ENCODE measurements at places on chromosomes 11 and 22.

DNA sequence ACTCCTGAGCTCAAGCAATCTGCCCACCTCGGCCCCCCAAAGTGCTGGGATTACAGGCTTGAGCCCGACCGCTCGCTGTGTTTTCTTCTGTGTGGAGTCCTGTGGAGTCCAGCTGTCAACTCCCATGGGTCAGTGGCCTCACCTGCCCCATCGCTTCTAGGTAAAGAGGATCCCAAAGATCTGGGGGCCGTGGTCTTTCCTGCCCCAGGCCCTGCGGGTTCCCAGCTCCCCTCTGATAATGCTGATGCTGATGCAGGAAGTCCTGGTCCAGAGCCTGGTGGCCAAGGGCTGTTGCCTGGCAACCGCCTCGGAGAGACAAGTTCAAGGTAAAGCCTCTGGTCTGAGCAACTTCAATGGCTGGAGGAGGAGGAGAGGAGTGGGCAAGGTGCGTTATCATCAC lies 9.6 kb downstream of the SSTR3 start:
- DNase-seq, result no peak

DNA sequence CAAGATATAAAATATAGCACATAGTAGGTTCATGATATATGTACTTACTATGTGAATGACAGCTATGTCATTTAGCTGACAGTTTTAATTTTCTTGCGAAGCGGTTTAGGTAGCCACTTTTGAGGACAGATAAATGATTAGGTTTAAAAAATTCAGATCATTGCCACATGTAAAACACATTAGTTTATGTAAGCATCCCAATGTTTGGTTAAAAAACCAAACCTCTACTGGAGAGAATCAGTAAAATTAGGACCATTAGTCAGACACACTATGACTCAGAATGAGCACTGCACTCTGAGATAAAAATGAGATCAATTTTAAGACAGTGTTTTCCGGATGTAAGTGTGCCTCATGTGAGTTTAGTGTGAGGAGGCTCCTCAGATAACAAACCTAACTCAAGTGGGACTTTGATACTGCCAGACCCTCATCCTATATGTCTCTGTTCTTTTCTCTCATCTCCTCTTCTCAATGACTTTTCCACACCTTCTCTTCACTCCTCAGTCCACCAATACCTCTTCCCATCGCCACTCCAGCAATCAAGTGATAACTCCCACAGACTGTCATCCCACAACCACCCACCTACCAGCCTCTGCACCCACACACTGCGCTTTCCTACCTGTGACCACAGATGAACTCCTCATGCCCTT lies 6.8 kb upstream of the OR2AT4 start:
- no peak for DNase-seq

DNA sequence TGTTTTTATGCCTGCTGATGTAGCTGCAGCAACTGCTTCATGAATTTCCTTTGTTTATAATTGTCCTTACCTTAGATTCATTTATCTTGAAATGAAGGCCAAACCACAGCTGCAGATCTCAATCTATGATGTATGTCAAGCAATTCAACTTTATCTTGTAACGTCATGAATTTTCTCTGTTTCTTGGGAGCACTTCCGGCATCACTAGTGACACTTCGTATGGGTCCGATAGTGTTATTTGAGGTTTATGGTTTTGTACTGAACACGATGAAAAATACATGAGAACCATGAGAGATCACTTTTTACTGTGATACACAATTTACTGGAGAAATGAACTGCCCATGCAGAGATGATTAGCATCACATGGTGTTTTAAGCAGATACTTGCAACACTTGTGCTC lies 98.5 kb downstream of the CSTPP1 start:
- DNase-seq, result no peak

- no peak for DNase-seq
Measured at GRCh38 chr11:120950880-120951279, 73.0 kb upstream of the TBCEL start.

DNA sequence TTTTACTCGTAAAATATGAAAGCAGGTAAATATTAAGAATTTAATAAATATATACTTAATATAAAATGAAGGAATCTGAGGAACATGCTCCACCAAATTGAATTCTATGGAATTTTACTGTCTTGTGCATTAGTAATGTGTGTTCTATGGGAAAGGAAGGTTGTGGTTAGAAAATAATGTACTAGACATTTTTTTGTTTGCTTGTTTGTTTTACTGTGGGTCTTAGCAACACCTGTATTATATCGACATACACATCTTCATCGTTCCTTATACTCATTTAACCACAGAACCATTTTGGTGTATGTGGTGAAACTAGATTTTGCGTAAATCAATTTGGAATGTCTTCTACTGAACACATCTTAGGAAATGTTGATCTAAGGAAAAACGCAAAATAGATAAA lies 114.1 kb upstream of the MTMR2 start:
- no peak for DNase-seq

- DNase-seq, result no peak
Measured at GRCh38 chr11:23644443-23644842, 784.2 kb upstream of the CCDC179 start.

DNA sequence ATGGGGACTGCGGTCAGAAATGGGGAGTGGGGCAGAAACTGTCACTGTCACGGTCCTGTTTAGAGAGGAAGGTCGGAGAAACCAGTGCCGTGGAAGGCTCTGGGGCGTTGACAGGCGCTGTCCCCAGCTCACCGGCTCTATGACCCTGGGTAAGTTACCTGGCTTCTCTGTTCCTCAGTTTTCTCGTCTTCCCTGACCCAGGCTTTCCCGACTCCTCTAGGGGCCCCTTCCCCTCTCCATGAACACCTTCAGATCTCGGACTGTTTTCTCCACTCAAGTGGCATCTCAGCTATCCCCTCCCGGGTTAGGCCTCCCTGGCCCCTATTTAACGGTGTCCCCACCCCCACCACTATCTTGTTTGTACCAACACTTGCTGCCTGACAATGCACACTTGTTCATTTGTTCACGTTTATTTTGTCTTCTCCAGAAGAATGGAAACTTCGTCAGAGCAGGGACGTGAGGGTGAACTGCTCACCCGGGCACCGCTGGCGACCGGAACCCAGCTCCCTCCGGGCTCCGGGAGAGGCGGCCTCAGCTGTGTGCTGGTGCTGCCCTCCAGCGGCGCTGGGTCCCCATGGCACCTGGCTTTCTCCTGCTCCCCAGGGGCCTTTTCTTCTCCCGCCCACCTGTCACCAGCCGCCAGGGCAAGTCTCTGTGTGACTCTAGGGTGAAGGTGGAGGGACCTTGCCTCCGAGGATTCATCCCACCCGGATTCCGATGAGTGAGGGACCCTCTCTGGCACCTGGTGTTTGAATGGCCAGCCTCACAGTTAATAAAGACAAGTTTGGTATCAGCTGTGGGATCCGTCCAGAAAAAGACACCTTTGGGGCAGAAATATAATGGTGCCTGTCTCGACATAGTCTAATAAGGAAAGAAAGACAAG lies 33.1 kb upstream of the SLC35C1 start:
- peak; percentile 17 for DNase-seq

- DNase-seq, result peak; percentile 46
Measured at GRCh38 chr22:29369460-29369859, 18.9 kb downstream of the AP1B1 start.

- DNase-seq, result no peak
Measured at GRCh38 chr11:134733646-134734045, 321.6 kb upstream of the B3GAT1 start.

DNA sequence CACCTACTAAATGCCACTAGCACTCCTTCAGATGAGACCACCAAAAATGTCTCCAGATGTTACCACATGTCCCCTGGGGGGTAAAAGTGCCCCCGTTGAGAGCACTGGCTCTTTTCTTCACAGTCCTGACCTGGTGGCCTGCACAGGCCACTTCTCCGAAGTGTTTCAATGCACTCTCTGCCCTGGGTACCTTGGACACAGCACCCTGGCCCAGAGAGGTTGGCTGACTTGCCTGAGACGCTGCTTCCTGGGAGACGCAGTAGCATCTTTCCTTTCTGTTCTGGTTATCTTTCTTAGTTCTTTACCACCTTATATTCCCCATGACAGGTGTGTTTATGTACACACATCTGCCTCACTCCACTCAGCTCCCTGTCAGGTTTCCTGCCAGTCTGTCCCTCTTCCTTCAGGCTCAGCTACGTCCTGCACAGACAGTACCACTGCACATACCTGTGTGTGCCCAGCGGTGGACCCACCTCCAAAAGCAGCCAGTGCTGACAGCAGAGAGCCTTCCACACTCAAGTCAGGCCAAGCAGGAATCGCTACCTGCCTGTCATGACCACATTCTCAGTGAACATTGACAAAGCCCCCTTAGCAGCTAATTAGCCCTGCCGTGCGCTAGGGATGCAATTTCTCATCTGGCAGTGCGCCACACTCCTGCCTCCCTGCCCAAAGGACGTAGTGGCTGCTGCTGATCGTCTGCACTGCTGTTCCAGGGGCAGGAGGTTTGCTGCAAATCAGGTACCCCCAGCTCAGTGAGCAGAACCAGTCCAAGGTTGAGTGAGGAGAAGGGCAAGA lies 39.0 kb downstream of the FAM83F start:
- no peak for DNase-seq

DNA sequence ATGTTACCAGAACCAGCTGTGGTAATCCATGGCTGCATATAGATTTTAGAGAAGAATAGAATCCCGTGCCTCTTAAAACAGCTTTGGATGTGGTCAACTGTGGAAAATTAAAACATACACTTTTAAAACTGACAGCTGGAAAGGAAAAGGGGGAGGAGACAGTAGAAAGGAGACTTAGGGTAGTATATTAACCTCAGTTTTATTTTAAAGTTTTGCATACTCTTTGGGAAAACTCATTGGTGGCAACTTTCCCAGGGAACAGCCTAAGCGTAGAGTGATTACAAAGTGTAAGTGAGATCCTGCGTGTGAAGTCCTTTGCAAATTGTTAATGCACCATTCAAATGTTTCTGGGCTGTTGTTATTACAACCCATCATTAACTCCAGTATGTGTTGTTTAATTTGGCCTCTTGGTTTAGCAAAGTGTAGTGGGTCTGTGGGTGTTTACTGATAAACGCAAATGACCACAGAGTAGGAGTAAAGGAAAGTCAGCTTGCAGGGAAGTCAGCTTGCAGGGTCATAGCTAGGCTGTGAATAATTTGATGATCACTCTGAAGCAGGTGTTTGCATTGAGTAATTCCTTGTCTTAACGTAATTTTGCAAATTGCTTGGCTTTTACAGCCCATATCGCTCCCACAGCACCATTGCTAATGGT lies 88.0 kb upstream of the DBX1 start:
- DNase-seq, result no peak

GRCh38 chr22:48098243-48098920 lies 1335.9 kb downstream of the TBC1D22A start:
- no peak for DNase-seq

GRCh38 chr11:47523490-47524225 lies 29.3 kb downstream of the CELF1 start:
- DNase-seq, result peak; percentile 76

- no peak for DNase-seq
Measured at GRCh38 chr11:124736736-124737135, 3.0 kb upstream of the NRGN start.

GRCh38 chr11:32843544-32843943 lies 13.8 kb downstream of the PRRG4 start:
- no peak for DNase-seq

GRCh38 chr11:129252621-129253020 lies 60.5 kb upstream of the ARHGAP32 start:
- no peak for DNase-seq

DNA sequence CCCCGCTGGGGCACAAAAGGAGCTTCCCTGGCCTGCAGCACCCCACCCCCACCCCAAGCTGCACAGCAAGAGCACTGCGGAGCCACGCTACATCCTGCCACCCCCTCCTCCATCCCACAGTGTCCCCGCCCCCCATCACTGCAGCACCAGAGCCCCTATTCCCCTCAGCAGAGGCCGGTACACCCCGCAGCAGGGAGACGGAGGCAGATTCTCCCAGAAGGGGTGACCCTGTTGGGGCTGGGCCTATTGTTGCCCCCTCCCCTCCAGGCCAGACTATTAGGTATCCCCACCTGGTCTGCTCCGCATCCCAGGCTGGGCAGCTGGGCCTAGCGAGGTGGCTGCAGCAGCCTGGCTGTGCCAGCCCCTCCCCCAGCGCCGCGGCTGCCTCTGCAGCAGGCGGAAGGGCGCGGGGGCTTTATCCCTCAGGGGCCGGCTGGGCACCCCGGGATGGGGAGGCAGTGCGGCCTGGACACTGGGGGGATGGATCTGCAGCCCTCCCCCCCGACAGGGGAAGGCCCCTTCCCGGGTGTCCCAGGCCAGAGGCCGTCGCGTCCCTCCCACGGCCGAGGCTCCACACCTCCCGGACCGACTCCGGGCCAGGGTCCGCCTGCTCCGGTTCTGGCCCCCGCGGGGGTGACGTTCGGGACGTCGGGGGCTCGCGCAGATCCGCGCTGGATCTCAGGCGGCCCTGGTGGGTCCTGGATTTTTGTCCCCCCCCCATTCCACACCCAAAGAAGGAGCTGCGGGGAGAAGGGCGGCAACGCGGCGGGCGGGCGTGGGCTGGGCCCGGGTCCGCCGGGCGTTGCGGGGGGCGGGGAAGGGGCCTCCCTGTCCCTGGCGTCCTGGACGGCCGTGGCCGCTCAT lies 943 bp downstream of the DUSP8 start:
- no peak for DNase-seq

DNA sequence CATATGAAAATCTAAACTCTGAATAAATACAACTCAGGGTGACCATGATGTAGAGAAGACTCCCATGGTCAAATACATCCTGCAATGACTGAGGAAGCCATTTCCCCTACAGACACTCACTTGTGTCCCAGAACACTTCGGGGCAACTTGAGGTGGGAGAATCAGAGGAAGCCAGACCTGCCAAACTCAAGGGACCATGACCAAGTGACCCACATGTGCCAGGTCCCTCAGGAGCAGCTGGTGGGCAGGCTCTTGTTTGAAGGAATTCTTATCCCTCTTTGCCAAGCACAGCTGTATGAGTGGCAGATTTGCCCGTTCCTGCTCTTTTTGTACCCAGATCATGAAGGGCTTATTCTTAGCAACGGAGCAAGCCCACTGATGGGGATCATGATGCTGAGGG lies 17.8 kb downstream of the SPATA19 start:
- no peak for DNase-seq

DNA sequence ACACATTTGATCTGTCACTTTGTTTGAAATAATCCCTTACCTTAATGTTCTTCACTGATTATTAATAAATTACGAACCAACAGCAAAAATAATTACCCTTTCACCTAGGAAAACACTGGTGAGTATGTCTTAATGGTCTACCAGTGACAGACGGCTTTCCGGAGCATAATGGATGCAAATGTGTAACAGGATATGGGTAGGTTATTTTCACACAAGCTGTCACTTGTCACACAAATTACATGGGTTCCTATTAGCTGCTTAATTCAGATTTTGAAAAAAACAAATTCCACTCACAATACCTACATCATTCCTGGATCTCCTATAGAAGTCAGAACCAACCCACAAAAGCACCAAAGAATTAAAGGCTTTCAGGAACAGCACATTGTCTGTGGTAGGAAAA lies 127.9 kb downstream of the WT1 start:
- DNase-seq, result no peak
